NCI-H2029 treated with DMSO at 0.1 percent for 48 hours (cell line): ENCODE measurements at places on chromosomes 1 and 21.

- DNase-seq, result no peak
These were observed 464.2 kb downstream of the NUF2 start for GRCh38 chr1:163785868-163786405.

GRCh38 chr1:238950784-238951183 lies 435.6 kb upstream of the CHRM3 start:
- DNase-seq, result no peak

DNA sequence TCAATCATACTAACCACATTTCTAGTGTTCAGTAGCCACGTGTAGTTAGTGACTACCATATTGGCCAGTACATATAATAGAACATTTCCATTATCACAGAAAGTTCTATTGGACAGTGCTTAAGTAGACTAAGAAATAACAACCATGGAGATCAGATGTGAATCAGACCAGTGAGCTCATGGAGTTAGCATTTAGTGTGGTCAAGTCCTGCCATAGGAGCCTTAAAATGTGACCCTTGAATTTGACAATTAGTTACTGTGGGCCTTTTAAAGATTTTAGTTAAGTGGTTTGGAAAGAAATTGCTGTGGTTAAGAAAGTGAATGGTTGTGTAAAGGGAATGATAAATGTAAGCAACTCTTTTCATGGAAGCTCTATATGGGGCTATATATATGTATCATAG lies 123.4 kb downstream of the POU2F1 start:
- no peak for DNase-seq

GRCh38 chr1:230268371-230269170 lies 157.6 kb downstream of the PGBD5 start:
- peak; percentile 35 for DNase-seq

- no peak for DNase-seq
These were observed 7.3 kb upstream of the FUCA1 start for GRCh38 chr1:23875382-23875781.

DNA sequence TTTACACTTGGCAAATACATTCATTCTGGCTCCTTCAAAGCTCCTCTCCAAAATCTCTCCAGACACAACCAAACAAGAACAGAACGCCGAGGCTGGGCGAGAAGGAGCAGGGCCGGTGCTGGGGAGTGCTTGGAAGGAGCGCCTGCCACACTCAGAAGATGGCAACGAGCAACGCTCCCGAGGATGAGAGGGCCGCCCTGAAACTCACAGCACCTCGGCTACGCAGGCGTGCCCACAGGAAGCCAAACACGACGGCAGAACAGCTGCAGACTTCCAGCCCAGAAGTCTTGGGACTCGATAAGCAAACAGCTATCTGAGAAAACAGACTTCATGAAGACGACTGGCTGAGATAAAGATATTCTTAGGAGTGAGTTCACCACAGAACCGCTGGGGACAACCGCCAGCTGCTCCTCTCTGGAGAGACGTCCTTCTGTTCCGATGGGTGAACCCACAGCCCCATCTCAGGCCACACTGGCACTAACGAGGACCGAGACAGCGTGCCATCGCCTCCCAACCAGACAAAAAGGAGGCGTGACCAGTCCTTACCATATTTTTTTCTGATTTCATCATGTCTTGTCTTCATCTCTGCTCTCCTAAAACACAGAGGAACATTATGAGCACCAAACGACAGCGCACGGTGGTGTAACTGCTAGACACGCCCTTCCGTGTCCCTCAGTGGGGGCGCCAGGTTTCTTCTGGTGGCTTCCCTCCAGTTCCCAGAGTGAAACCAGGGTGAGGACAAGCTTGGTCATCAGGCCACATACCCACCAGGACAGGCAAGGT lies 18.6 kb downstream of the PTTG1IP start:
- no peak for DNase-seq

GRCh38 chr1:54942976-54943375 lies 37.5 kb upstream of the TMEM61 start:
- no peak for DNase-seq

GRCh38 chr21:39454949-39455668 lies 3.3 kb downstream of the SH3BGR start:
- no peak for DNase-seq

GRCh38 chr1:164735315-164736052 lies 176.5 kb downstream of the PBX1 start:
- DNase-seq, result peak; percentile 26

GRCh38 chr1:187471555-187471954 lies 642.8 kb downstream of the PLA2G4A start:
- no peak for DNase-seq

- DNase-seq, result no peak
These were observed 3.0 kb upstream of the FBLIM1 start for GRCh38 chr1:15755646-15756040.

DNA sequence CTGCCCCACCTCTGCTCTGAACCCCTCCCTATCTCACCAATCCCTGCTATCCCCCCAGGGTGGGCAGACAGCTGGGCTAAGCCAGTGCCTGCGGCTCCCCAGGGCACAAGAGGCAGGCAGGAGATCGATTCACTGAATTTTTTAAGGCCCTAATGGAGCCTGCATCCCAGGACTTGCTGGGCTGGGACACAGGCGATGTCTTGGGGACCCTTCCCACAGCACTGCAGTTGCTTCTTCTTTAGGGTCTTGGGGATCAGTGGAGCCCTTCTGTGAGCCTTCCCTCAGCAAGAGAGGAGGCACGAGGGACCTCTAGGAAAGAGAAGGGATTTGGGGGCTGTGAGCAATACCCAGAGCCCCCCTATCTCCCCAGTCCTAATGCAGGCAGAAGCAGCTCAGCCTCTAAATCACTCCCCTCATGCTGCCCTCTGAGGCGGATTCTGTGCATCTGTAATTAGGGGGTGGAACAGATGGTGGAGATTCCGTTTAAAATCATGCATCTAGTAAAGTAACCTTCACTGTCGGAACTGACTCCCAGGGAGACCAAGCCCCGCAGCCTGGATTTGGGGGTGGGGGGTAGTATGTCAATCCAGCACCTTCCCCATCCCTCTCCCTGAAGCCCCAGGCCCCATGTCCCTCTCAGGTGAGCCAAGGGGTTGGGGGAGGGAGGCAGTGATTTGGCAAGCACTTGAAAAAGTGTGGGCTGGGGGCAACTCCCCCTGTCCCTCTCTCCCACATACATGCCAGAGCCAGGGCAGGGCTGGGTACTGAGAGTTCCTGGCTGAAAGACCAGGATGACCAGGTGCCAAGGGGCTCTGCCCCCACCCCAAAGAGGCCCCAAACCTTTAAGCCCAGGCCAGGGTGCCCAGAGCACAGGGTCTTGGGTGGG lies 10.0 kb downstream of the AHDC1 start:
- DNase-seq, result no peak

DNA sequence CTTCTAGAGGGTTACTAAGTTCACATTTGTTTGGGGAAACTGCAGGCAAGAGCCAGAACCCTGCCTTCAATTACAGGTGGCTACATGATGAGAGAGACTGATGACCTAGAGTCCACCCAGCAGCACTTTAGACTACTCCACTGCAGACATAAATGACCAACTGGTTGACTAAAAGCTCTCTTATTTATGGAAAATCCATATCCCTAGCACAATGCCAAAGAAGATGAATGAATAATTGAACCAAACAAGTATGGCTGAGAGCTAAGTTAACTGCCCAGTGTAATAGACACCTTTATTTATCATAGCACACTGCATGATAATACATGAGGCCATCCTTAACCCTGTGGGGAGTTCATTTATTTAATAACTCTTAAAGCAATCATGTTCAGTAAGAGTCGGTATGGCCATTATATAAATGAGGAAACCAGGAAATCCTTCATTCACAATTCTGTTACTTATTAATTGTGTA lies 60.4 kb downstream of the IL12RB2 start:
- peak; percentile 20 for DNase-seq

DNA sequence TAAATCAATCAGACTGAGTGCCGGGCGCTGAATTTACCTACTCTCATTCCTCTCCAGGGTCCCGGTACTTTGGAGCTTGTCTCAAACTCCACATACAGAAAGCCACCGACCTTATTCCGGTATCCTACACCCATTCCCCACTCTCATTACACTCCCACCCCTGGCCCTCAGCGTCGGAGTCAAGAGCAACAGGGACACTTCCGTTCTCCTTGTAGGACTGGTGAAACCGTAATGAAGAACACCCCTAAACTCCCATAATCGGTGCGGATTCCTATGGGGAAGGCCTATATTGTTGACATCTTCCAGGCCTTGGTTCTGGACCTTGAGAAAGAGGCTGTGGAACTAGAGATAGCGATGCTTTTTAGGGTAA lies 798 bp downstream of the ZBED6 start:
- DNase-seq, result no peak

DNA sequence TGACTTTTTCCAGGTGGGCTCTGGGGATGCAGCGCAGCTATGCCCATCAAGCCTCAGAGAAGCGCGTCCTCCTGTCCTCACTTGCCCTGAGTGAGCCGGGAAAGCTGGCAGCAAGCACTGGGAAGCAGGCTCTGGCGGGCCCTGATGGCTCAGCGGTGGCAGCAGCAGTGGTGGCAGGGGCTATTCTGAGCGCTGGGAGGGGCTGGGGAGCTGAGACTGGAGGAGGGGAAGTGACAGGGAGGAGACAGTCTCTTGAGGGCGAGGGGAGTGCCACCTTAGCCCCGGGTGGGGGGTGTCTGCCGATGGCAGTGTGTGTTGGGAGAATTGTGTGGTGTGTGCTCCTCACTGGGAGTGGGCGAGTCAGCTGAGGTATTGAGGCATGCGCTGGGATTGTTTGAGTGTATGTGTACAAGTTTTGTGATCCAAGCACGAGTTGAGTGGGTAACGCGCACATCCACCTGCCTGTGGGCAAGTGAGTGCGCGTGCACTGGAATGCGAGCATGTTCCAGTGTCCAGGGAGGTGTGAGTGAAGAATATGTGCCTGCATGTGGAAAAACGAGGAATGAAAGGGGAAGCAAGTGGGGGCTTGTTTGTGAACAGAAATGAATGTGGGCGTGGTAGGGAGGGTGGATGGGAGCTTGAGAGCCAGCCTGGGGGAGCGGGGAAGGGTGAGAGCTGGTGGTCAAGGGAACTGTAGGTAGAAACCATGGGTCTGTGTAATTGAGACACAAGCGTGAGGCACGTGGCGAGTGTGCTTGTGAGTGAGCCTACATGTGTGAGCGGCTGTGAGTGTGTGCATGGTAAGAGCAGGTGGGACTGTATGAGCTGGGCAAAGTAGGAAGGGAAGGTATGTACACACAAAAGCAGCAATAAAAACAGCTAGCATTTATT lies 2.9 kb upstream of the FOXO6 start:
- peak; percentile 98 for DNase-seq

GRCh38 chr1:25562101-25562927 lies 18.9 kb downstream of the LDLRAP1 start:
- no peak for DNase-seq

GRCh38 chr1:46667782-46668760 lies at the start of gene ATPAF1:
Gene ATPAF1, minus strand, starts transcription at chr1:46668364. Its CDS starts 42 bp downstream, at chr1:46668322.
- DNase-seq, result peak; percentile 67

DNA sequence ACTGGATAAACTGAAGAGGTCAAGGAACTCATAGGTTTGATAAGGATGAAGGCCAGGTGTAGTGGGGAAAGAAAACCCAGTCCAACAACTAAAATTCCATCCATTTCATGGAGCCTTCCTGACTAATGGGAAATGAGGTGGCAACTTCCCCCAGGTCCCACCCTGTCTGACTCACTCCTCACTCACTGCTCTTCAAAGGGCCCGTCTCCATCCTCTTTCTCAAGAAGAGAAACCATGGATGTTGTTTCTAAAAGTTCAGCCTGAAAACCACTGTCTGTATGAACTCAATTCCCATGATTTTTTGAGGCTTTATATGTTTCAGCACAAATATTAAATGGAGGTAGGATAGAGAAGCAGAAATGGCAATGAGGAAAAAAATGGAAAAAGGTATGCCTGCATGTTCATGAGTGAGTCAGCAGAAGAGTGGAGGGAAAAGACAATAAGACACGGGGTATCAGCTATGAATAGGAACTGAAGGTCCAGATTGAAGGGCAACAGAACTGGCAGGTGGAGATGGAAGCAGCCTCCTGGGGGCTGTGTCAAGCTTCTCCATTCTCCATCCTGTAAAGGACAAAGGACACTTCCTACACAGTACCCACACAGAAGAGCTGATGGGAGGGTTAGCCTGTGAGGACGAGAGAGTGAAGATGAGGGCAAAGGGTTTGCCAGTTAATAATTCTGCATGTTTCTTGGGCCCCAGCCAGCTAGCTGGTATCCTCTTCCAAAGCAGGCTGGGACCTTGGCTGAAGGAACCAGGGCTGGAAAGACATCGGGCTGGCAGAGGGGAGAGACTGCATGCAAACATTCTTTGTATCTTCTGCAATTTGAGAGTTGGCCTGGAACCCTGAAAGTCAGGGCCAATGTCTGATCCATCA lies 5.5 kb upstream of the ELOVL1 start:
- no peak for DNase-seq

- peak; percentile 43 for DNase-seq
These were observed 61.0 kb downstream of the WDR4 start for GRCh38 chr21:42818328-42818749.
